ENCODE measurements at places on chromosomes 3 and 15.
A peak's percentile ranks its signal among the peaks of the same experiment; 100 is the strongest.

- DNase-seq = no peak
Measured at GRCh38 chr15:88908123-88908522, 5.1 kb downstream of the MFGE8 start.

DNA sequence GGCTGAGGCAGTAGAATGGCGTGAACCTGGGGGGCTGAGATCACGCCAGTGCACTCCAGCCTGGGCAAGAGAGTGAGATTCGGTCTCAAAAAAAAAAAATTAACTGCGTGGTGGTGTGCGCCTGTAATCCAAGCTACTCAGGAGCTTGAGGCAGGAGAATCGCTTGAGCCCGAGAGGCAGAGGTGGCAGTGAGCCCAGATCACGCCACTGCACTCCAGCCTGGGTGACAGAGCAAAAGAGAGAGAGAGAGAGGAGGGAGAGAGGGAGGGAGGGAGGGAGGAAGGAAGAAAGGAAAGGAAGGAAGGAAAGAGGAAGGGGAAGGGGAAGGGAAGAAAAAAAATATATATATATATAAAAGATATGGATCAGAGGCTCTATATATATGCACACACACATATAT lies 6.0 kb downstream of the TM4SF19 start:
- no peak for DNase-seq

DNA sequence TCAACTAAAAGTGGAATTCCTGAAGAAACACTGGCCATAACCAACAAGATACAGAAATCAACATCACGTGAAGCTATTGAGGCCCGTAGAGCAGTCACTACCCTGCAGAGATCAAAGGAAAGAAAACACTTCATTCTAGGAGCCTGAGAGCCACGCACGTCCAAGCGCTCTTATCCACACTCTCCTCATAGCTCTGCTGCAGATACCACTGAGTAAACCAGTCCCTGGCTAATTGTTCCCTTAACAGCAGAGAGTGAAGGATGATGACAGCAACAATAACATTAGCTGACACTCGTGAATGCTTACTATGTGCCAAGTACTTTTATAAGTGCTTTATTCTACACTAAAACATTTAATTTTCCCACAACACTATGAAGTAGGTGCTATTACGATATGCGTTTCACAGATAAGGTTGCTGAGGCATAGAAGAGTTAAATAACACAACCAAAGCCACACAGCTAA lies 271.0 kb upstream of the GADL1 start:
- no peak for DNase-seq

- no peak for DNase-seq
Measured at GRCh38 chr3:115418583-115418982, 204.7 kb upstream of the GAP43 start.

GRCh38 chr15:70726753-70727152 lies 36.6 kb downstream of the UACA start:
- DNase-seq = no peak

GRCh38 chr15:62840526-62841268 lies 201.8 kb upstream of the TPM1 start:
- DNase-seq = no peak

- peak; percentile 17 for DNase-seq
Measured at GRCh38 chr15:73273181-73274002, 95.4 kb downstream of the HCN4 start.

GRCh38 chr3:127277561-127277960 lies 10.3 kb downstream of the PRR20G start:
- no peak for DNase-seq

- no peak for DNase-seq
Measured at GRCh38 chr15:90379263-90379662, 8.8 kb upstream of the IQGAP1 start.

DNA sequence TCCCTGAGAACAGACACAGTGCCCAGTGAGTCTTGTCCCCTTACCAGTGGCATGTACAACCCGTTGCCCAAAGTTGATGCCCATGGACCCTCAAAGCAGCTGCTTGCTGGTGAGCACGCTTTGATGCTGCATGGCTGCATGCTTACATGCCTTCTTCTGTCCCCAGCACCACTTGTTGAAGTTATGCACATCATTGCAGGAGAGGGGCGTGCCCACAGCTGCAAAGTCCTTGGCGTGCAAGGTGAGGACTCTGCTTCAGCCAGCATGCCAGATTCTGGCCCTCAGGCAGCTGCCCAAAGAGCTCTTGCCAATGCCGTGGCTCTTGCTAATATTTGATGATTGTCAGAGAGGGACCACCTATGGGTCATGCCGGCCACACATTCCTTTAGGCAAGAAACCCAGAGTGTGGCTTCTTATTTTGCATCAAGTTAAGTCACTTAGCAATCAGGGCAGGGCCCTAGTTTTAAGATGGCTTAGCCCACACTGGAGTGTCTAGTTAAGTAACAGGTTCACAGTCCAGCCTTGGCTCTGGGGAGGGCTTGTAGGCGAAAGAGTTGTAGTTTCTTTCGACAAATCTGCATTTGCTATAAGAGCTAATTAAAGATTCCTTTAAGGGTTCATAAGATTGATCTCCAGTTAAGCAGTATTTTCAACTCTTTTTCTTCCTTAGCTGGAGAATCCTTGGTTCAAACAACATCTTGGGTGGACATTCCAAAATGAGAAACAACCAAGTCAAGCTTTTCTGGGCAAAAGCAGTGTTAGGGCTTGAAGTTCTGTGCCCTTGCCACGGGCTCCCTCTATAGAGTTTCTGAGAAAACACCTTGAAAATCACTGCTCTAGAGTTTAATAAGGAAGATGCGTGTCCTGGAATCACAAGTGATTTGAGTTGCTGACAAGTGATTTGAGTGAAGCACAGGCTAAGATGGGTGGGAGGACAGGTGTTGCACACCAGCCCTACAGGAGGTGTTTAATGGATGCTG lies 128.6 kb downstream of the SLCO3A1 start:
- no peak for DNase-seq

DNA sequence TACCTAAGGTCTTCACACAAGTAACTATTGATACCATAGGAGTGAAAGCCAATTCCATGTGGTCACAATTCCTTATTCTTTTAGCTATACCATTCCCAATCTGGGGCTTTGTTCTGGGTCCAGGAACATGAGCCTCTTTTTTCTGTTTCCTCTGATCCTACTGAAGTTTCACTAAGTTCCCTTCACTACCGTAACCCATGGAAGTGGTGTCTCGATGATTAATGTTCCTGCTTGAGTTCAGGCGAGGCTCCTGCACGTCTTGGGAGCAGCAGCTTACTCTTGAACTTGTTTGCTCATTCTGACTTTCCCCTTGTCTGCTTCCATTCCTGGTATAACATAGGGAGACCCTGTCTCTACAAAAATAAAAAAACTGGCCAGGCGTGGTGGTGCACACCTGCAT lies 23.6 kb downstream of the ZNF592 start:
- DNase-seq = no peak

- DNase-seq = no peak
Measured at GRCh38 chr15:71221417-71221816, 106.1 kb downstream of the THSD4 start.

DNA sequence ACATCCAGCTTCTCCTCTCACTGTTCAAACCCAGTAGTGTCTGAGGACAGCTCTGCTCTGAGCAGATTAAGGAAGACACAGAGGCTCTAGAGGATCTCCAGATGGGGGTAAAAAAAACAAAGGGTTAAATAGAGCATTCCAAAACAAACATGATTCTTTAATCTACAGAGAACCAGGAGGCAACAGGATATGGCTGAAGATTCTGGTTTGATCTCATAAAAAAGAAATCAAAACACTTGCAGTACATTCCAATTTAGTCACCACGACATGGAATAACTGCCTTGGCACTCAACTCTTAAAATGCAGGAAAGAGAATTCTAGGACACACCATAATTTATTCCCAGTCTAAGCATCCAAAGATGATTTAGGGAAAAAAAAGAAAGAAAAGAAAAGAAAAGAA lies 32.0 kb downstream of the TM4SF4 start:
- DNase-seq = no peak

DNA sequence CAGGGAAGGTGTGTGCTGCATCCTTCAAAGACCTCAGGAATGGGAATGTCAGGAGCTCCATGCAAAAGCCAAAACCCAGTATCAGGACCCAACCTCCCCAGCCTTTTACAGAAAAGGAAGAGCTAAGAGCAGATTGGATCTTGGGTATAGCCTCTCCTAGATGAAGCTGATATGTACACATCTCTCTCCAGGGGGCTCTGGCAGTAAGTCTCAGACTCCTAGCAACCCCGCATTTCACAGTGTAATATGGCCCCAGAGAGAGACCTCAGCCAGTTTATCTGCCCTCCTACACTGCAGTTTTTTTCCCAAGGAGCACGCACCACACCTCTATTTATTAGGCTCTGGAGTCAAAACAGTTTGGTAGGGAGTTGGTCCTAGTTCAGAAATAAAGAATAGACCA lies 88.2 kb downstream of the RBPMS2 start:
- DNase-seq = no peak

DNA sequence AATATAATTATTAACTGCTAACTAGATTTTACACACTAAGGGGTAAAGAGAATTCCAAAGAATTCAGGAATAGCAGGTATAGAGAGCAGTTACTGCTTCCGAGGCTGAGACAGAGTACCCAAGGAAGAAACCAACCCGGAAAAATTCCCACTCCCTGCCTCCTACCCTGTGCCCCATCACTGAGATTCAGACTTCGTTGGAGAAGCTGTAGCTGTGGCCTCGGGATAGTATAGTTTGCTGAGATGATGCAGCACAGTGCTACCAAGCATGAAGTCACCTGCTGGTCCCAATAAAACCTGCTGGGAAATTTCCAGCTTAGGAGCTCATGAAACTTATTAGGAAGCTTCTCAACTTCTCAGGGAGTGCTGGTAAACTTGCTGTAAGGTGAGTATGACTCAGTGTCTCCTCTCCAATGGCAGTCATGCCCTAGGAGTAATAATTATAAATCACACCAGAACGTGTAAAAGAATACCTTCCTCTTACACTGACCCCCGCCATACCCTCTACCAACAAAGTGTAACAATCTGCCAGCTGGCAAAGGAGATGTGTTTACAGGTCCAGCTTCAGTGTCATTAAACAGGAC lies 215.2 kb upstream of the ROBO2 start:
- no peak for DNase-seq
